ENCODE measurements at places on chromosomes 11 and 22.
A peak's percentile ranks its signal among the peaks of the same experiment; 100 is the strongest.

DNA sequence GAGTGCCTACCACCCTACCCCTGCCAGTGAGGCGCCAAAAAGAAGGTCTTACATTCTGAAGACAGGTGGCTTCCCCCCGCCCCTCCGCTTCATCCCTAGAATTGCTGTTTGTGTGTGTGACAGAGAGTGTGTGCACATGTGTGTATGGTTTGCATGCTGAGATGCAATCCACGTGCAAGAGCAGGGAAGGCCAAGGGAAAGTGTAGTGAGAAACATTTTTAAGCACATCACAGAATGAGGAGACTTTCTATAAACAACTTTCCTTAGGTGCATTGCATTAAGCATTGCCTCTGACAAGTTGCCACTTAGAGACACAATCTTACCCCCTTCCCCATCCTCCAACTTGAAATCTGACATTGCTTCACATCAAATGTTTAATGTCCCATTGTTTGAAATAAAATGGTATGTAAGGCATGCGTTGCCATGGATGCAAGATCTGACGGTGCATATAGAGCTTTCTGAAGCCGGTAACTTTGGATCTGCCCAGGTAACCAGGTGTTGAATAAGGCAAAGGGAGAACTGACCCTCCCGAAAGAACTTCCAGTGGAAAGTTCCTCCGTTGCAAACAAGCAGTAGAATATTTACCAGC is 21.4 kb downstream of the FJX1 start:
- no peak for DNase-seq

- no peak for DNase-seq
These were observed 214.6 kb downstream of the DSCAML1 start for GRCh38 chr11:117582433-117582832.

- no peak for DNase-seq
These were observed 201.7 kb downstream of the ARHGAP42 start for GRCh38 chr11:100888836-100889235.

- no peak for DNase-seq
These were observed 5.5 kb upstream of the RGL4 start for GRCh38 chr22:23685205-23685784.

DNA sequence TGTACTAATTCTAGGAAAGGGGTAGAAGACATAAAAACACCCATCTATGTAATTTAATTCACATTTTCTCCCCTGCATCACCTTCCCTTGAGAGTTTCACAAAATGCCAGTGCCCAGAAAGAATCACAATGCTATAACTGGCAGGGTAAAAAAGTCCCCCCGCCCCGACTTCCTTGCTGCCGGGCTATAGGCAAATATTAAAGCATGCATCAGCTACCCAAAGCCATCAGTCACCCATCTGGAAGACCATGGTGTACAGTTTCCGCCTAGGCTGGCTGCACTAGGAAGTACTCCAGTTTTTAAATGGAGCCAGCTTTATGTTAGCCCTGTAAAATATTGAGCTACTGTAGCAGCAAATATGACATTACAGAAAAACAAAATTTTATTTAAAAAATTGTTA is 67.8 kb downstream of the ST14 start:
- no peak for DNase-seq

GRCh38 chr22:45649809-45650208 is 21.8 kb upstream of the ATXN10 start:
- DNase-seq: no peak

DNA sequence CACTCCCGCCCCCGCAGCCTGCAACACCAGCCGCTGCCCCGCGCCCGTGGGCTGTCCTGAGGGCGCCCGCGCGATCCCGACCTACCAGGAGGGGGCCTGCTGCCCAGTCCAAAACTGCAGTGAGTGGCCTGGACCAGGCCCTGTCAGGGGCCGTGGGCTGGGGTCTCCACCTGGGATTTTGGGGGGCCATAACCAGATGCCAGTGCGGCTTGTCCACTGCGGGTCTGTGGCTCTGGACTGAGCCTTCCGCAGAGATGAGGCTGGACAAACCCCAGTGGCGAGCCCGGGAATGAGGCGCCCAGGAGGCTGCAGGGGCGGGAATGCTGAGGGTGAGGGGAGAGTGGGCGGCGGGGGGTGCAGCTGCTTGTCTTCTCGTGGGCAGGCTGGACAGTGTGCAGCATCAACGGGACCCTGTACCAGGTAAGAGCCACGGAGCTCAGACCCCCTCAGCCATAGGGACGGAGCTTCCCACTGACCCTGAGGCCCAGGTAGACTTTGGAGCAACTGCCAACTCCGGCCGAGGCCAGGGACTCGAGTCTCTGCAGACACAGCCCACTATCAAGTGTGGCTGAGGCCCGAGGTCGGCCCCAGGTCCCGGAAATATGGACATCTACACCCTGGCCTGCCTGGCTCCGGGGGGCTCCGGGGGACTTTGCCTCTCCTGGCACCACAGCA is 24.8 kb upstream of the MUC5B start:
- DNase-seq: no peak

DNA sequence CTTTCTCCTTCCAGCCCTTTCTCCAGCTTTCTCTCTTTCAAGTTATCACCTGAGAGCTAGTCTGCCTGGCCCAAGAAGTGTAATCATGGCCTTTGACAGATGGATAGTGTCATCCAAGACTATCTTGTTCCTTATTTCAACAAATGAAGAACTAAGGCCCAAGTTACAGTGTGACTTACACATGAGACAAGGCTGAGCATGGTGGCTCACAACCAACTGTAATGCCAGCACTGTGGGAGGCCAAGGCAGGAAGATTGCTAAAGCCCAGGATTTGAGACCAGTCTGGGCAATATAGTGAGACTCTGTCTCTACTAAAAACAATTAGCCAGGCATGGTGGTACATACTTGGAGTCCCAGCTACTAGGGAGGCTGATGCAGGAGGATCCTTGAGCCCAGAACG is 3.7 kb upstream of the RANGAP1 start:
- DNase-seq: no peak

DNA sequence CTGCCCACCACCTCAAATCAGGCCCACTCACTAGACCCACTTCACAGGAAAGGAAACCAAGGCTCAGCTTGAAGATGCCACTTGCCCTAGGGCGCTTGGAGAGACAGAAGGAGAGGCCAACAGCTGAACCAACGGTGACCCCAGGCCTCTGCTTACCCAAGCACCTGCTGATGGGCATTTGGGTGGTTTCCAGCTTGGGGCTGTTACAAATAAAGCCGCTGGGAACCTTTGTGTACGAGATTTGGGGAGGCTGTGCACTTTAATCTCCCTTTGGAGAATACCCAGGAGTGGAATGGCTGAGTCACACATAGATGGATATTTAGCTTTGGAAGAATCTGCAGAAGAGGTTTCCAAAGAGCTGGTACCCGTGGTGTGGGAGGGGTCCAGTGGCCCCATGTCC is 50.9 kb upstream of the LINC01488 start:
- no peak for DNase-seq

GRCh38 chr11:15379483-15379882 is 264.8 kb downstream of the INSC start:
- DNase-seq: no peak

DNA sequence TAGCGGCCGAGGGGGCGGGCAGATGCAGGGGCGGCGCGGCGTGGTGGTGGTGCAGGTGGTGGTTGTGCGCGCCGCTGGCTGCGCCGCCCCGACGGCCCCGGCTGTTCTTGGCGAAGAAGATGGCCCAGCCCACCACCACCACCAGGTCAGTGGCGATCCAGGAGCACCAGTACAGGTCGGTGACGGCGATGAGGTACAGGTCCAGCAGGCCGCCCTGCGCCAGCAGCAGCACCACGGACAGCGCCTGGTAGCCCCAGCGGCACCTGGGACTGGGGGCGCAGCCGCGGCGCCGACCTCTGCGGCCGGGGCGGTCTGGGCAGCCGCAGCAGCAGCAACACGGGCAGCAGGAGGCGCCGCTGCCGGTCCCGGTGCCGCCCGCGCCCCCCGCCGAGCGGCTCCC is 879 bp downstream of the TMEM121B start:
- peak; percentile 65 for DNase-seq

GRCh38 chr11:108708173-108708572 is 43.3 kb downstream of the DDX10 start:
- DNase-seq: no peak

- DNase-seq: no peak
These were observed 46.9 kb downstream of the PANX1 start for GRCh38 chr11:94175535-94175934.

GRCh38 chr11:117232911-117233409 is 489 bp downstream of the RNF214 start:
- no peak for DNase-seq

GRCh38 chr11:84224042-84224441 is 937.9 kb upstream of the CCDC90B start:
- no peak for DNase-seq

DNA sequence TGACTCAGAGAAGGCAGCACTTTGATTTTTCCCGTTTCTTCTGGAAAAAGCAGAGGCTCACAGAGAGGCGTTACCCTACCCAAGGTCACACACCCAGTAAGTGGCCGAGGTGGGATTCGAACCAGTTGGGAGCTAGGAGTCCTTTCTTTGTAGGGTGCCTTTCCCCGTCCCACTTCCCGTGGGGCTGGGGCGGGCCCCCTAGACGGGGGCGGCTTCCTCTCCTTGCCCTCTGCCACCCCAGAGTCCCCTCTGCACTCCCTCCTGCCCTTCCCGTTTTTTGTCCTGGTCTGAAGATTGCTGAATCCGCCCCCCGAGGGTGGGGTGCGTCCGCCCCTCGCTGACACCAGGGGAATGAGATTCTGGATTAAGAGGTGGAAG is 747 bp downstream of the TPCN2 start:
- peak; percentile 15 for DNase-seq

DNA sequence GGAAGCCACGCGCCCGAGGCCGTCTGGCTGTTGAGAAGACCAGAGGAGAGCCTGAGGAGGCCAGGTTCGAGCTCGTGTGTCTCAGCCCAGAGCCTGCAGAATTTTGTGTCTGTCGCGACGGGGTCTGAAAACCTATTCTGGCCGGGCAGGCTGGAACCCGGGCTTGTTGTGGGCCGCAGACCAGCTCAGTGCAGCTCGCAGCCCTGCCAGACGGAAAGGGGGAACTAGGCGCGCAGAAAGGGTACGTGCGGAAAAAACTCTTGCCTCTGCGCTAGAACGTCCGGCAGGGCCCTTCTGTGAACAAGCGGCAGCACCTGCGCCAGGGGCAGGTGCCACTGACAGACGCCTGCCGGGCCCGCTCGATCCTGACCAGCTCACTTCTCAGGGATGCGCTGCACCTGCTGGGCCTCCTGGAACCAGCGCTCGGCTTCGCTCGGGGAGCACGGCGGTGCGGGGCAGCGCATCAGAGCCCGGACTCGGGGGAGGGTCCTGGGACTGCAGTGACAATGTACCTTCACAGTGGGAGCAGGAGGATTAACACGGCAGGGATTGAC is 409.3 kb downstream of the BRD1 start:
- no peak for DNase-seq
